ENCODE measurements at places on chromosomes 7 and 10.

DNA sequence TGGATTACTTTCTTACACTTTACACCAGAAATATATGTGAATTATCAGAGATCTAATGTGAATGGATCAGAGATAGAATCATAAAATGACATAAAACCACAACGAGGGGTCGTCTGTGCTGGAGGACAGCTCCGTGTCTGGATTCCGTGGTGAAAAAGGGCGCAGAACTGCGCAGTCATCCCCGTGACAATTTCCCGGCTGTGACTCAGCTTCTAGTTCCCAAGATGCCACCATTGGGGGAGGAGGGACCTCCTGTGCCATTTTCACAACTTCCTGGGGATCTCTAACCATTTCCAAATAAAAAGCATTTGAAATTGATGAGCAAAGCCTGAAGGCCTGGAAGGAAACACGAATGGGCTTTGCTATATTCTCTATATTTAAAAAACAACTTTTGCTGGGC, 72.1 kb downstream of the PDGFA start:
- no peak for DNase-seq
- no peak overlapping the region for H3K27ac ChIP-seq
- H3K4me3 ChIP-seq, result no peak overlapping the region
- H3K36me3 ChIP-seq, result no peaks in the 10 kb centered on the region
- no peaks in the 10 kb centered on the region for H3K4me1 ChIP-seq

DNA sequence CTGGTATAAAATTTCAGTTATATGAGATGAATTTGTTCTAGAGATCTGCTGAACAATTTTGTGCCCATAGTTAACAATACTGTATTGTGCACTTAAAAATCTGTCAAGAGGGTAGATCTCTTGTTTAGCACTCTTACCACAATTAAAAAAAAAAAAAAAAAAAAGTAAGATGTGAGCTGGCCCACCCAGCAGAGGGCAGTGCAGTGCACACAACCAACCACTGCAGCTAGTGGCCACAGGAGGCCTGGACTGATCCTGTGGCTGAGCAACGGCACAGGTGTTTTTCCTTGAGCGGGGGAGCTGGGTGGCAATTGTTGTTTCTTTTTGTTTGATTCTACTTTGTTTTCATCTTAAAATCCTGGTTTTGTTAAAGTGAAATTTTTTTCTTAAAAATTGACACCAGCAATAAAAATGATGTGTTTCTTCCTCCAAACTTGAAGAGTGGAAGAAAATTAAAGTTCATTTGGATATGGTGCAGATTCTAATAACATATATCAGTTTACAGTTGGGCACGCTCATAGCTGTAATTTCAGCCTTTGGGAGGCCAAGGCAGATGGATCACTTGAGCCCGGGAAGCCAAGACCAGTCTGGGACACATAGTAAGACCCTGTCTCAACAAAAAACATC, 171.1 kb upstream of the TBX20 start:
- no peak overlapping the region for H3K27ac ChIP-seq
- 0 out of 2 replicates have a peak, but pooled peaks cover 2% of the 10 kb centered on the region for H3K36me3 ChIP-seq
- DNase-seq, result peak; percentile 61
- no peaks in the 10 kb centered on the region for H3K4me1 ChIP-seq

DNA sequence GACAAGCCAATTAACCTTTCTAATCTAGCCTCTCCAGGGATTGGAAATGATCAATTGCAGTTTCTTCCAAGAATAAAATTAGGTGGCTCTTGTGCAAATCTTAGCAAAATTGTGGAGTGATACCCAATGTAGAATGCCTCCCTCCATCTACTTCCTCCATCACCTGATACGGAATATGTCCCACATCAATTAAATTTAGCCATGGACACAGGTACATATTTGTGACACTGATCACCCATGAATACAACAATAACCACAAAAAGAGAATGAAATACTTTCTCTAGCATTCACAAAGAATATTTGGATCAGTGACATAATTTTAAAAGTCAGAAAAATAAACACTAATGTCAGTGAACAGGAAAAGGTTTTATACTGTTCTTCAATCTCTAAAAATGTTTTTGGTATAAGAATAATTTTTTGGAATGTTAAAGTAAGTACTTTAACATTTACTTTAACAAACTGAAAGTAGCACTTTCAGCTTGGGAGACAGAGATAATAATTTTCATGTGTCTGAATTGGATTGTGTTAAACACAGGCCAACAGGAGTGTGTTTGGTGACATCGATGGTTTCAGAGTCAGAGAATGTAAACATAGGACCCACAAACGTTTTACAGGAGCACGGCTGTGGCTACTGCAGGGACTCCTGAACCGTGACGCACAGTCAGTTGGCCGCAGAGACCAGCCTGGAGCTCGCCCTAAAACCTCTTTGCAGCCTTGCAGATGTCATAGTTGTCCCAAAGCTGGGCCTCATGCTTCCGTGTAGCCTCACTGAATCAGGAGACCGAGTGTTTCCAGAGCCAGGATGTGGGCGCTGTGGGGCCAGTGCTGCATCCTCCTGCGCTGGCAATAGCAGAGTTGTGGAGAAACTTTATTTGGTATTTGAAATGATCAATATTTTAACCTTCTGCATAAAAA, 7.2 kb downstream of the RBM20 start:
- H3K4me1 ChIP-seq, result peaks cover 5% of the 10 kb centered on the region
- no peak overlapping the region for H3K27ac ChIP-seq
- no peak for DNase-seq
- no peaks in the 10 kb centered on the region for H3K27me3 ChIP-seq
- no peaks in the 10 kb centered on the region for H3K36me3 ChIP-seq
- H3K4me3 ChIP-seq, result no peak overlapping the region

DNA sequence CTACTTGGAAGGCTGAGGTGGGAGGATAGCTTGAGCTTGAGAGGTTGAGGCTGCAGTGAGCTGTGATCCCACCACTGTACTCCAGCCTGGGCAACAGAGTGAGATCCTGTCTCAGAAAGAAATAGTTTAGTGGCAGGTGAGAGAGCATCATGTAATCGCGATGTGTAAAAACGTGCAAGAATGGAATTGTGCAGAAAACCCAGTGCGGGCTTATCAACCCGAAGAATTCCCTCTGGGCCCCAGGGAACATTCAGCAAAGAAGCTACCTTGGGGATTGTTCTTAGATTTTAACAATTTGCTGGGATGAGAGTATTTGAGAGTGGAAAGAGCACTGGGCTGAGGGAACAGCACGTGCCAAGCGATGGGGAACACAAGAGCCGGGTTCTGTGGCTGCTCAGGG, 107.4 kb upstream of the INSYN2A start:
- no peaks in the 10 kb centered on the region for H3K27me3 ChIP-seq
- H3K27ac ChIP-seq, result no peak overlapping the region
- H3K36me3 ChIP-seq, result no peaks in the 10 kb centered on the region

DNA sequence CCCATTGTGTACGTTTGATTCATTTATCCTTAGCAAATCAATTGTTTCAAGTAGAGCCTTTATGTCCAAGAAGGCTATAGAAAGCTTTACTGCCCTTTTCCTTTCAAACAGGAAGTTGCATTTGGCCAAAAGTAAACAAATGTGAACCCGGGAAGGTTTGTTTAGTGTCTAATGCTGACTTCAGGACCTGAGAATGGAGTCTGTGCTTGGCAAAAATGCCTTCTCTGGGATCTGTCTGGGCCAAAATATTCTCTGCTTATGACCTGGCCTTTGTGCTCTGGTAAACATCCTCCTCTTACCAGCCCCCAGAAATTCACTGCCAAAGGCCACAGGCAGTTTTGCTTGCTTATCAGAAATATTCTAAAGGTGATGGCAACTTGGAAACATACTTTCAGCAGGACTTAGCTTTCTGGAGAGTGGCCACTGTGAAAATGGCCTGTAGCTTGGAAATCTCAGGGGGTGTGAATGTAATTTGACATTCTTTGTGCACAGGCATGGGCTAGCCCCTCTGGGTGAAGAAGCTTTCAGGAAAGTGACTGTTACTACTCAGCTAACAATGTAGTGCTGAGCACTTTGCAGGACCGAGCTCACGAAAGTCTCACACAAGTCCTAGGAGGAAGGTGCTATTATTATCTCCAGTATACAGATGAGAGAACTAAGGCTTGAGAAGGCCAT, 199.5 kb downstream of the PTEN start:
- no peak overlapping the region for H3K27ac ChIP-seq
- no peak overlapping the region for H3K4me3 ChIP-seq
- H3K27me3 ChIP-seq, result no peaks in the 10 kb centered on the region
- no peaks in the 10 kb centered on the region for H3K36me3 ChIP-seq
- DNase-seq, result no peak

GRCh38 chr7:47951374-47951773, 3.1 kb upstream of the PKD1L1 start:
- no peak for DNase-seq
- H3K4me1 ChIP-seq, result peaks cover 3% of the 10 kb centered on the region

- no peaks in the 10 kb centered on the region for H3K4me1 ChIP-seq
- H3K27me3 ChIP-seq, result no peaks in the 10 kb centered on the region
- no peak overlapping the region for H3K27ac ChIP-seq
- H3K36me3 ChIP-seq, result no peaks in the 10 kb centered on the region
- no peak overlapping the region for H3K4me3 ChIP-seq
- DNase-seq, result no peak
Observed at GRCh38 chr7:98027342-98028033, 37.5 kb upstream of the OCM2 start.

DNA sequence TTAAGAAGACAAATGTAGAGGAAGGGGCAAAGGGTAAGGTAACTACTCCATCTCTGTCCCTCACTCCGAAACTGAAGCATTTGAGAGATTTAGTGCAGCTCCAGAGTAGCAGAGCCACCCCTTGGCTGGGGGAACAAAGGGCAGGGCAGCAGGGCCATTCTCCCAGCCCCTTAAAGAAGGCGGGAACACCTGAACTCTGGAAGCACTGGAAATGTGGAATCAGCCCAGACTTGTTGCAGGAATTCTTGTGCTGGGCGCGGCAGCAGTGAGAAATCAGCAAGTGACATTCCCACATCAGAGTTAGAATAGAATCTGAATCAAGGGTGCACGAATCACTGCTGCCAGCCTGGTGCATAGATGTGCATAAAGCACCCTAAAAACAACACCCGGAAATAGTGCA, 34.4 kb upstream of the GRM8 start:
- DNase-seq, result peak; percentile 36
- no peak overlapping the region for H3K4me3 ChIP-seq
- H3K36me3 ChIP-seq, result no peaks in the 10 kb centered on the region
- H3K4me1 ChIP-seq, result no peaks in the 10 kb centered on the region
- no peaks in the 10 kb centered on the region for H3K27me3 ChIP-seq
- H3K27ac ChIP-seq, result no peak overlapping the region

DNA sequence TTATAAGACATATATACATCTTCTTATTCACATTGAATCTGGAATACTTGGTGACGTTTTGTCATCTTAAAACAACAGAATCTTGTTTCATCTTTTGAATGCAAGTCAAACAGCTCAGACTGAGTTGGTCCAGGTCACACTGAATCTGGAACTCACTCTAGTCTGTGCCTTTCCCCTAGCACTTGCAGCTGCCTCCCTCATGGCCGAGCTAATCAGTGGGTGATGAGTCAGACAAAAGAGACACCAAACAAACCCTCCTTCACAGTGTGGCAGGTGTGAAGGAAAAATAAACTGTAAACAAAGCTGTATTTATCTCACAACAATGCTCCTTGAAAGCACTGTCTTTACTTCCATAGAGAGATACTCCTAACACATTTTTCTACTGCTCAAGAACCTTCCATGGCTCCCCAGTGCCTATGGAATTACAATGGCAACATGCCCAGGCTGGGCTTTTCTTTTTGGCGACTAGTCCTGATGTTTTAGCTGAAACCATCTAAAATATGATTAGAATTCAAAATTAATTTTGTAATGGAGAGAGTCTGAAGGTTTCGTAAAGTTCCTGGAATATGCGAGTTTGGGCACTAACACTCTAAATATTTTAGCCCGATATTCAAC, 140.0 kb downstream of the ZNF365 start:
- no peaks in the 10 kb centered on the region for H3K36me3 ChIP-seq
- no peaks in the 10 kb centered on the region for H3K4me1 ChIP-seq
- no peak for DNase-seq
- no peaks in the 10 kb centered on the region for H3K27me3 ChIP-seq

DNA sequence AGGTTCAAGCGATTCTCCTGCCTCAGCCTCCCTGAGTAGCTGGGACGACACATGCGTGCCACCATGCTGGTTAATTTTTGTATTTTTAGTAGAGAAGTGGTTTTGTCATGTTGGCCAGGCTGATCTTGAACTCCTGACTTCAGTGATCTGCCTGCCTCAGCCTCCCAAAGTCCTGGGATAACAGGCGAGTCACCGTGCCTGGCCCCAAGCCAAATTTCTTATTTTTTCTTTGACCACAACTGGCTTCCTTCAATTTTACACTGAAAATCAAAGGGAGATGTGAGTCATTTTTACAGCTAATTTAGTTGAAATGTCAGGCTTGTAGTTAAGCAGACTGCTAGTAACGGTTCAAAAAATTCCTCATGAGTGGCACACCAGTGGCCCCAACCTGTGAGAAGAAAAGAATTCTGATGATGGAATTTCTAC, 7.8 kb downstream of the RNF216 start:
- no peaks in the 10 kb centered on the region for H3K27me3 ChIP-seq
- no peak overlapping the region for H3K4me3 ChIP-seq
- DNase-seq, result no peak
- peaks cover 20% of the 10 kb centered on the region for H3K36me3 ChIP-seq
- H3K4me1 ChIP-seq, result no peaks in the 10 kb centered on the region

DNA sequence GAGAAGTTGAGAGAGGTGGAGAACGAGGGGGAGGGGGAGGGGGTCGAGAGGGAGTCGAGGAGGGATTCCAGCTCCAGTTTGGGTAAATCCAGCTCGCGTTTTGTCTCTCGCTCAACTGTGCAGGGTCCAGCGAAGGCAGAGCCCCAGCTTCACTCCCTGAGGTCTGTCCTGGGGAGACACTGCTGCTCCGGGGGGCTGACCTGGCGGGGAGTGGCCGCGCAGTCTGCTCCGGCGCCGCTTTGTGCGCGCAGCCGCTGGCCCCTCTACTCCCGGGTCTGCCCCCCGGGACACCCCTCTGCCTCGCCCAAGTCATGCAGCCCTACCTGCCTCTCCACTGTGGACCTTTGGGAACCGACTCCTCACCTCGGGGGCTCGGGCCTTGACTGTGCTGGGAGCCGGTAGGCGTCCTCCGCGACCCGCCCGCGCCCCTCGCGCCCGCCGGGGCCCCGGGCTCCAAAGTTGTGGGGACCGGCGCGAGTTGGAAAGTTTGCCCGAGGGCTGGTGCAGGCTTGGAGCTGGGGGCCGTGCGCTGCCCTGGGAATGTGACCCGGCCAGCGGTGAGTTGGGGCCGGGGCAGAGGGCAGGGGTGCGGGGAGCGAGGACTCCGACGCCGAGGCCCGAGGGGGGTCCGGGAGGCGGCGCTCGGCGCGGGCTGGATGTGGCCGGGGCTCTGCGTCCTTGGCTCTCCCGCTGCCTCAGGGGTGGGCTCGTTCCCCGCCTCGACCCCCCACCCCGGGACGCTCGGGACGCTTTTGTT, at the start of gene TET1:
Gene TET1 (plus strand): TSS at position 152 of the 757 bp plus-strand sequence. CDS start 12,002 bp downstream, outside the sequence.
- peaks cover 12% of the 10 kb centered on the region for H3K36me3 ChIP-seq
- peak within 1 kb of the TSS; percentile 95 for H3K4me3 ChIP-seq
- DNase-seq, result peak; percentile 87
- H3K4me1 ChIP-seq, result peaks cover 4% of the 10 kb centered on the region

GRCh38 chr10:92644921-92645320, 44.8 kb upstream of the HHEX start:
- peaks cover 16% of the 10 kb centered on the region for H3K36me3 ChIP-seq
- DNase-seq, result no peak
- H3K27me3 ChIP-seq, result no peaks in the 10 kb centered on the region
- H3K27ac ChIP-seq, result no peak overlapping the region

GRCh38 chr7:64101126-64101942, 56.1 kb downstream of the ZNF727 start:
- H3K36me3 ChIP-seq, result no peaks in the 10 kb centered on the region
- no peak for DNase-seq
- H3K4me1 ChIP-seq, result no peaks in the 10 kb centered on the region
- H3K27me3 ChIP-seq, result no peaks in the 10 kb centered on the region

Data from H9 (cell line).